ENCODE measurements at places on chromosomes 1 and 21.

GRCh38 chr1:200134116-200134515 lies 106.6 kb downstream of the NR5A2 start:
- no peaks in the 10 kb centered on the region for H3K36me3 ChIP-seq
- no peak overlapping the region for H3K4me3 ChIP-seq
- no peak overlapping the region for H3K27ac ChIP-seq
- H3K4me1 ChIP-seq: peaks cover 19% of the 10 kb centered on the region
- peaks cover 2% of the 10 kb centered on the region for H3K27me3 ChIP-seq
- DNase-seq: no peak

- no peaks in the 10 kb centered on the region for H3K36me3 ChIP-seq
- no peaks in the 10 kb centered on the region for H3K4me1 ChIP-seq
- no peaks in the 10 kb centered on the region for H3K27me3 ChIP-seq
- H3K4me3 ChIP-seq: no peak overlapping the region
- H3K27ac ChIP-seq: no peak overlapping the region
- DNase-seq: no peak
Measured at GRCh38 chr1:241972703-241973369, 15.3 kb downstream of the BECN2 start.

DNA sequence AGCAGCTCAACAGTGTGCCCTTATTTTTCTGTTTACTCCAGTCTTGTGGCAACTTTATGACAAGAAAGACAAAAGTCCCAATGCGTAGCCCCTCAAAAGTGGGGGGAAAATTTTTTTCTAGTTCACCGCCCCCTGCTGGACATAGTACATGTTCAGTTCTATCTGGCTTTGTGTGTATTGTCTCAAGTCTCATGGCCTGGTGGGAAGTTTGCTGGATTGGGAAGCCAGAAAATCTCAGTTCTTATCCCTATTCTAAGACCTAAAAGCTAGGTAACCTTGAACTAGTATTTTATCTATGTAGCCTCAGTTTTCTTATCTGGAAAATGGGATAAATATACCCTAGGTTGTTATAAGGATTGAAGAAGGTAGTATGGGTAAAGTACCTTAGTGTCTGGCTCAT lies 55.8 kb upstream of the LDLRAP1 start:
- H3K27ac ChIP-seq: no peak overlapping the region
- H3K36me3 ChIP-seq: peaks cover 28% of the 10 kb centered on the region
- no peaks in the 10 kb centered on the region for H3K27me3 ChIP-seq

GRCh38 chr1:234602334-234603220 lies 7.4 kb downstream of the IRF2BP2 start:
- peak overlapping the region; percentile 73 for H3K27ac ChIP-seq
- peaks cover 34% of the 10 kb centered on the region for H3K36me3 ChIP-seq
- no peaks in the 10 kb centered on the region for H3K27me3 ChIP-seq
- peak overlapping the region; percentile 63 for H3K4me3 ChIP-seq
- DNase-seq: no peak

DNA sequence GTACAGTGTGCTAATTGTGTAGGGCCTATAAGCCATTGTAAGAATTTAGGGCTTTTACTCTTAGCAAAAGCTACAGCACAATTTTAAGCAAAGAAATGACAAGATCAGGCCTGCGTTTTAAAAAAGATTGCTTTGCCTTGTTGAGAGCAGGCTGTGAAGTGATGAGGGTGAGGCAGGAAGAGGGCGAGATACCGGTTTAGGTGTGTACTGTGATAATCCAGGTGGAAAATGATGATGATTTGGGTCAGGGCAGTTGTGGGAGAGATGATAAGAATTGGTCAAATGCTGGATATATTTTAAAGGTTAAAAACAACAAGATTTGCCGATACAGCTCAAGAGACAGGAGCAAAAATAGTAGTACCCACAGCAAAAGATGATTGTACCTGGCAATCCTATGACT lies 72.0 kb downstream of the SWT1 start:
- no peak overlapping the region for H3K27ac ChIP-seq
- peaks cover 1% of the 10 kb centered on the region for H3K4me1 ChIP-seq
- H3K36me3 ChIP-seq: peaks cover 10% of the 10 kb centered on the region
- DNase-seq: no peak
- no peak overlapping the region for H3K4me3 ChIP-seq

- peaks cover under 1% of the 10 kb centered on the region for H3K4me1 ChIP-seq
- H3K27me3 ChIP-seq: peaks cover 5% of the 10 kb centered on the region
- H3K27ac ChIP-seq: no peak overlapping the region
- no peak overlapping the region for H3K4me3 ChIP-seq
- no peaks in the 10 kb centered on the region for H3K36me3 ChIP-seq
Measured at GRCh38 chr21:39523399-39523798, 71.6 kb downstream of the SH3BGR start.

- H3K4me1 ChIP-seq: no peaks in the 10 kb centered on the region
- no peaks in the 10 kb centered on the region for H3K27me3 ChIP-seq
- no peak overlapping the region for H3K27ac ChIP-seq
- H3K36me3 ChIP-seq: no peaks in the 10 kb centered on the region
- DNase-seq: no peak
Measured at GRCh38 chr1:221174330-221174993, 295.2 kb downstream of the HLX start.

DNA sequence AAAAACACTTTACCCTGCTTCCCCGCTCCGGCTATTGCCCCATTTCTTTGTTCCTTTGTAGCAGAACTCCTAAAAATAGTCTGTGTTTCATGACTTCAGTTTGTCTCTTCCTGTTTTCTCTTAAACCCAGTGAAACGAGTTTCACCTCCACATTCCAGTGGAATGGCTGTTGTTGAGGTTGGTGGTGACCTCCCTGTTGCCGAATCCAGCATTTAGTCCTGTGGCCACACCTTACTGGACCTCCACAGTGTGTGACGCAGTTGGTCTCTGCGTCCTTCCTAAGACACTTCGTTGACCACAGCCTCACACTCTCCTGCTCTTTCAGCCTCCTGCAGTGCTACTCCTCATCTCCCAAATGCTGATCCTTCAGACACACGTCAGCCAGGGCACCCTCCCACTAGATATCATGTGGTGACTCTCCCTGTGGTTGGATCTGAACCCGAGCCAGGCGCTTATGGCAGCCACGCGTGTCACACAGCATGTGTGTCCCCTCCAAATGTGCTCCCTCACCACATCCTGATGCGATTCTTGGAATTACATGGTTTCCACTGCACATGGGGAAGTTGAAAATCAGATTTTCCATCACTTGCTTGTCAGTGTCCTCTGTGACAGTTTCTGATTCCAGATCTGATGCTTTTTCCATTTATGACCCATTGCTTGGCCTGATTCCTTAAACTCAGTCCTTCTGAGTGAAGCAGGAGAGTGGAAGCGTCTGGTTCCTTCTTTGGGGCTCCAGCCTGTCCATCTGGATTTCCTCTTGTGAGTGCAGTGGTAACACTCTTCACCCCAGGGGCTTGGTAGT lies 99.1 kb upstream of the ARTN start:
- no peak for DNase-seq
- peaks cover 48% of the 10 kb centered on the region for H3K4me1 ChIP-seq
- H3K27me3 ChIP-seq: no peaks in the 10 kb centered on the region
- H3K4me3 ChIP-seq: peak overlapping the region; percentile 6

- peaks cover 41% of the 10 kb centered on the region for H3K36me3 ChIP-seq
- peak; percentile 59 for DNase-seq
- H3K4me1 ChIP-seq: peaks cover 50% of the 10 kb centered on the region
- peak overlapping the region; percentile 93 for H3K27ac ChIP-seq
- no peaks in the 10 kb centered on the region for H3K27me3 ChIP-seq
- peak overlapping the region; percentile 99 for H3K4me3 ChIP-seq
Measured at GRCh38 chr1:66335859-66336640, 197.9 kb upstream of the SGIP1 start.

GRCh38 chr1:41662765-41663437 lies 178.4 kb upstream of the EDN2 start:
- no peak overlapping the region for H3K27ac ChIP-seq
- no peaks in the 10 kb centered on the region for H3K27me3 ChIP-seq
- H3K4me3 ChIP-seq: peak overlapping the region; percentile 36
- DNase-seq: no peak

- H3K36me3 ChIP-seq: no peaks in the 10 kb centered on the region
- no peaks in the 10 kb centered on the region for H3K4me1 ChIP-seq
- H3K27ac ChIP-seq: no peak overlapping the region
- H3K4me3 ChIP-seq: no peak overlapping the region
Measured at GRCh38 chr1:179788259-179788658, 45.2 kb downstream of the FAM163A start.

GRCh38 chr1:172497230-172497629 lies 35.7 kb upstream of the SUCO start:
- no peaks in the 10 kb centered on the region for H3K36me3 ChIP-seq
- no peak overlapping the region for H3K4me3 ChIP-seq
- no peak for DNase-seq
- H3K27ac ChIP-seq: no peak overlapping the region

DNA sequence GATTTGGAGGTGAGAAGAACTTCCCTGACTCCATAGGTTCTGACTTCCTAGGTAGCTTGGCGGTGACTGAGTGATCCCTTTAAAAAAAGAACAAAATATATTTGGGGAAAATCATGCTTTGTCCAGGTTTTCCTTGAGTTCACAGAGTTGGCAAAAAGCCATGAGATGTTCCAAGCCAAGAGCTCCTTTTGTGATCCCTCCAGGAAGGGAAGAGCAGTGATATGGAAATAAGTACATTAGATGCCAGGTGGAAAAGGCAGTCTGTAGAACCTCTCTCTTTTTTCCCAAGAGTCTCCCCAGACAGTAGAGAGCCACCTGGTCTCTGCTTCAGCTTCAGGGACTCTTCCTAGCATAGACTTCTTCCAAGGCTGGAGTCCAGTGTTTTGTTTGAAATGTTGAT lies 10.2 kb downstream of the TLCD4 start:
- no peak overlapping the region for H3K27ac ChIP-seq
- DNase-seq: no peak
- no peaks in the 10 kb centered on the region for H3K36me3 ChIP-seq
- H3K4me1 ChIP-seq: no peaks in the 10 kb centered on the region

DNA sequence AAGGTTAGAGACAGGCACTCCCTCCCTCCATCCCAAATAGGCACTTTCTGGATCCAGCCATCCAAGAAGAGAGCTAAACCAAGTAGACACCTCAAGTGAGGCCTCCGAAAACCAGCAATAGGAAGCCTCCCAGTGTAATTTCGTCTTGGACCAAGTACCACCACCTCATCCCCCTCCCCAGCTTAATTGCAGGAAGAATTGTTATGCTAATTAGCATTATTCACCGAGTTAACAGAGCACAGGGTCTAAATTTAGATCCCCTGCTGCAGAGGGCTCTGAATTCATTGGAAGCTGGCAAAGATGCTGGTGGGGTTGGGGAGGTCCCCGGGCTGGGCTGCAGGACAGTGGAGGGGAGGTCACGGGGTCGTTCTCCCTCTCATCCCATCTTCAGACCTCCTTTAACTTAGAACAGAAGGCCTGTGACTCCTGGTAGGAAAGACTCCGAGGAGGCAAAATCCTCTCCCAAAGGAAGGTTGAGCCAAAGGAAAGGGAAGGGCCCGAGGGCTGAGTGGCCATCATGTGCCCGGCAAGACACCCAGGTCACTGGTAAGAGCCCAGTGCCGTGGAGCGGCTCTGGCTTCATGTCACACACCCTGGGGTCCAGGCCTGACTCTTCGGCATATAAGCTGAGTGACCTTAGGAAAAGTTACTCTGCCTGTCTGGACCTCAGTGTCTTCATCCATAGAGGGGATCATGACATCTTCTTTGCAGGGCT lies 209.2 kb upstream of the GRIK3 start:
- DNase-seq: no peak
- H3K4me1 ChIP-seq: no peaks in the 10 kb centered on the region
- peaks cover 5% of the 10 kb centered on the region for H3K27me3 ChIP-seq
- H3K36me3 ChIP-seq: no peaks in the 10 kb centered on the region
- no peak overlapping the region for H3K4me3 ChIP-seq

DNA sequence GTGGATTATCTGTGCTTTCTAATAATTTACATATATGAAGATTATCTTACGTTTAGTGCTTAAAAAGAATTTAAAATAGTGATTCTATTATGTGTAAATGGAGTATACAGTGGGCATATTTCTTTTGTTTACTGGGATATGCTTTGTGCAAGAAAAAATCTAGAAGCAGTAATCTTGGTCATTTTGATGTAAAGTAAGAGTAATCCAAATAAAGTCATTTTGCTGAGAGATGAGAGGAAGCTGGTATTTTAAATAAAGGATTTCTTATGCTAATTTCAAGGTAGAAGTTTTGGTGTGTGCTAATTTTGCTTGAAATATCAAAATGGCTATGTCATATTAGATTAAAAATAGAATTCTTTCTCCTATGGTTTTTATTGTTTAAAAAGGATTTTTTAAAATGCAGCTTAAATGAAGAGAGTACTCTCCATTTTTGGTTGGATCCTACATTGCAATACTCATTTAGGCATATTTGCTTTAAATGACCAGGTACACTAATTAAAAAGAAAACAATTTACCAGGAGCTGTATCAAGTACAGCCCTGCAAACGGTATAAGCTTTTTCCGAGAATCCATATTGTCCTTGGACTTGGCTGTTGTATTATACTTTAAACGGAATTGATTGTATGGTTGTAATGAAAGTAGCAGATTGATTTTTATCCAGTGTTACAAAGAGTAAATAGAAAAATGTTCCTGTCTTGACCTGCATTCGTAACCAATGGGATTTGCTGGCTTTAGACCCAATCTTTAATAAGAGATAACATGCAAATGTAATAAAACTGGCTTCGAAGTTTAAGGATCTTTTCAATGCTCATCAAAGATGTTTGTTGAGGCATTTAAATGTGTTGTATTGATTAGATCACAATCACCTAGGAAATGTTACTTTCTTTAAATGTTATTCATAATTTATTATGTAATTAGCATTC lies 574.7 kb downstream of the USP25 start:
- H3K4me3 ChIP-seq: no peak overlapping the region
- H3K4me1 ChIP-seq: no peaks in the 10 kb centered on the region
- no peak for DNase-seq
- no peaks in the 10 kb centered on the region for H3K27me3 ChIP-seq
- H3K27ac ChIP-seq: no peak overlapping the region

DNA sequence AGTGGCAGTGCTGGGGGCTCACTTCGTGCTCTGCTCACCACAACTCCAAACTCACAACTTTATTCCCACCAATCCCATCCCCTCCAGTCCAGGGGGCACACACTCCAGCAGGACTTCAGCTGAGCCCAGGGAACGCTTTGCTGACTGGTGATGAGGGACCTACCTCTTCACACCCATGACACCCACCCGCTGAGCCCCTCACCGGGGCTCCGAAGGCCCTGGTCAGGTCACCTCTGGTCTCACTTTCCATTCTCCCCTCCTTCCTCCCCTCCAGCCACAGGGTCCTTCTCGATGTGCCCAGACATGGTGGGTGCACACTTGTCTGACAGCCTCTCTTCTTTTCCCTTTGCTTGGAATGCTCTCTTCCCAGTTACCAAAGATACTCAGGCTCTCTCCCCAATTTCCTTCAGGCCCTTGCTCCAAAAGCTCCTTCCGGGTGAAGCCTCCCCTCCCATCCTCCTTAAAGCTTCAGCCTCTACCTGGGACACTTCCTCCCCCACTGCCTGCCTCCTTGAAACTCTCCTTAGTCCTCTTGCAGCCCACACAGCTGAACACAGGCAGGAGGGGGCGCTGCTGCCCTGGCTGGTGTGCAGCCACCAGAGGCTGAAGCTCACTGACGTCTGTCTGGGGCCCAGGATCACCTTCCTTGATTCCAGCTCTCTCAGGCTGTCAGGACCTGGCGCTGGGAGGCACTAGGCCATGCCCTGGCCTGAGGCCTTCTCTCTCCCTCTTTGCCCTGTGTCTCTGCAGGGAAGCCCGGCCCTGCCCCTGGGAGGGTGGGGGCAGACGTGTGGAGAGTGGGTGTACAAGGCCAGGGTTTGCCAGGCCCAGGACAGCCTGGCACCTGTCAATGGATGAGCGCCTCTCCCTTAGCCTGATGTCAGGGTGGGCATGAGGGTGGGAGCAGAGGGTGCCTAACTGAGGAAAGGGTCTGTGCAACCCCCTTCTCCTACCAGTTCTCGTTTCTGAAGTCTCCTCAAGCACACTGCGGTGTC lies 1.6 kb downstream of the KCNE1 start:
- peaks cover 10% of the 10 kb centered on the region for H3K27me3 ChIP-seq
- DNase-seq: peak; percentile 51
- H3K27ac ChIP-seq: no peak overlapping the region
- H3K36me3 ChIP-seq: no peaks in the 10 kb centered on the region
